ENCODE measurements at places on chromosomes 11 and 22.

DNA sequence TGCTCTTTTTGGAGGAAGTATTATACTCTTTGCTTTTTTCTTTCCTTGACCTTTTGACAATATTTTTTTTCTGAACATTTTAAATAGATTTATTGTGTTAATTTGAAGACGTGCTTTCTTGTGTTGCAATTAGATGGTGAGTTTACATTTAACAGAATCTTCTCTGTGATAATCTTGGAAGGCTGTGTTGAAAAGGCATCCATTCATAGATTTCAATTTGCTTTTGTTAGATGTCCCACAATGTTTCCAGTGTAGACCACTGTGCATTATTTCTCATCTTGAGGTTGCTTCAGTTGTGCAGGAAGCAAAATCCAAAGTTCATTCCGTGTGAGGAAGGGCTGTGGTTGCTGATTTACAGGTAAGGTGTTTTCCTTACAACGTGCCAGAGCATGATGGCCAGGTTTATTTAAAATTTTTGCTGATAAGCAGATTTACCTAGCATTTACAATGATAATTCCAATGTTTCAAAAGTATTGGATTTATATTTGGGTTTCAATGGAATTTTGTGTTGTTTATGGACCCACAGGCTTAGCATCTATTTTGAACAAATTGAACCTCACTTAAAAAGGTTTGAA, 4.1 kb upstream of the OR5J2 start:
- no peak for DNase-seq

DNA sequence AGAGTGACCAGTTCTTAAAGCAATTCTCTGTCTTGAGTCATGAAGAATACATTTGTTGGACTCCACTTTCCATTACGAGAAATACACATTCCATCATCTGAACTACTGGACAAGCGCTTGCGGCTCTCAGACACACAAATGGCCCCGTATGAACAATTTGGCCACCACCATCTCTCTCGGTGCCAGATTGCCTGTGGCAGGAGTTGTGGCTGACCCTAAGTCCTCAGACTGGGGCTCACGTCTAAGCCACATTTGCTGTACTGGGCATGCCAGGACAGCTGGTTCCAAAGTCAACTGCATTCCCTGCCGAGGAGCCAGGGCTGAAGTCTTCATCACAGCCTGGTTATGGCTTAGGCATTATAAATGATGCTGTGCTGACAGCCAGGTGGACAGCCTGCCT, 227.5 kb downstream of the MIAT start:
- DNase-seq = no peak

GRCh38 chr11:94010136-94010535, 11.0 kb upstream of the HEPHL1 start:
- DNase-seq = no peak

- DNase-seq = peak; percentile 84
These were observed 13.6 kb downstream of the PARVB start for GRCh38 chr22:44037519-44038375.

- no peak for DNase-seq
These were observed 40.3 kb downstream of the TPBGL start for GRCh38 chr11:75280770-75281468.

DNA sequence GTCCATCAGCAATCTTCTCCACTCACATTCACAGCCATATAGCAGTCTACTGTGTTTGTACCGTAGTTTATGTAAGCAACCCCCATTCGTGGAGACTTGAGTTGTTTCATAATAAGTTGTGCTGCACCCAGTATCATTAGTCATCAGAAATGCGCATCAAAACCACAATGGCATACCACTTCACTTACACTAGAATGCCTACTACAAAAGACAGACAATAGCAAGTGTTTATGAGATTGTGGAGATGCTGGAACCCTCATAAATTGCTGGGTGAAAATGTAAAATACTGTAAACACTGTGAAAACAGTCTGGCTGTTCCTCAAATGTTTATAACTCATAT, 133.3 kb downstream of the ATXN10 start:
- DNase-seq = peak; percentile 81

- no peak for DNase-seq
These were observed 1450.5 kb downstream of the BRD1 start for GRCh38 chr22:48376936-48377712.

DNA sequence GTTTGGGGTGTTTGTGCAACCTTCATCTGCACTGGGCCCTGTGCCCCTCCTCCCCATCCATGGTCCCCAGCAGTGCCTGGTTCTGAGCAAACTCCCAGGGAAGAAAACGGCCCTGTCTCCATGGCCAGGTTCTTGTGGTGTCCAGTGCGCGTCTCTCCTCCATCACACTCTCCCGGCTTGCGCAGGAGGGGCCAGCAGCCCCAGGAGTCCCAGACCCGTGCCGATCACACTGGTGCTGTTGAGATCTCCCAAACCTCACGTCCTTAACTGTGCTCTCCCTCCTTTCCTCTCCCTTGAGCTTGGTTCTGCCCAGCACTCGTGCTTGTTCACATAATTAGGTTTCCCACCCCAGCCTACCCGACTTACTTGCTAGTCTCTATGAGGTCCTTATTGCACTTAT, 10.9 kb upstream of the GRK2 start:
- DNase-seq = no peak

- DNase-seq = no peak
These were observed 4.4 kb downstream of the UBASH3B start for GRCh38 chr11:122659676-122660554.

DNA sequence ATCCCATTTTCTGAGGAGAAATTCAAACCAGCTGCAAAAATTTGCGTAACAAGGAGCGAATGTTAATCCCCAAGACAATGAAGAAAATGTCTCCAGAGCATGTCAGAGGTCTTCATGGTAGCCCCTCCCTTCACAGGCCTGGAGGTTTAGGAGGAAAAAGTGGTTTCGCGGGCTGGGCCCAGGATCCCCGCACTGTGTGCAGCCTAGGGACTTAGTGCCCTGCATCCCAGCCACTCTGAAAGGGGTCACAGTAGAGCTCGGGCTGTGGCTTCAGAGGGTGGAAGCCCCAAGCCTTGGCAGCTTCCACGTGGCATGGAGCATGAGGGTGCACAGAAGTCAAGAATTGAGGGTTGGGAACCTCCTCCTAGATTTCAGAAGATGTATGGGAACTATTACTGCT, 87.4 kb downstream of the BRD1 start:
- DNase-seq = no peak

DNA sequence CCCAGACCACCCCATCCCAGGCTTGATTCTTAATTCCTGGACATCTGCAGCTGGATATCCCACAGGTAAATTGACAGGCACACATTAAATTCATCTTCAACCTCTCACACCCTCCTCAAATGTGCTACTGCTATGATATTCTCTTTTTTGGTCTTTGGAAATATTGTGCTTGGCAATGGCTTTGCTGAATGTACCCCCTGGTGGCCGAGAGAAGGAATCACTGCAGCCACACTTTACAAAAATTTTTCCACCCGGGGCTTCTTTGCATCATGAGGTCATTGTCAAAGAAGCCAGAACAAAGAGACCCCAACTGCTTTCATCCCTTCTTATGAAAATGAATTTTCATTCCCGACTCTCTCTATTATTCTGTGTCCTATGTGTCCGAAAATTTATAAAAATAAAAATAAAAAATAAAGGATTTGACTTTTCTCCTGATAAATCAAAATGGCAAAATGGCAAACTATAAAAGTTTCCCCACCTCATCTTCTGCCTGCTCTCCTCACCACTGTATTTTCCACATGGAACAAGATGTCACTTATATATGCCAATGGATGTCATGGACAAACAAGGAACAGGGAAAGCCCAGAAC, 15.0 kb upstream of the CYB5R2 start:
- peak; percentile 37 for DNase-seq

DNA sequence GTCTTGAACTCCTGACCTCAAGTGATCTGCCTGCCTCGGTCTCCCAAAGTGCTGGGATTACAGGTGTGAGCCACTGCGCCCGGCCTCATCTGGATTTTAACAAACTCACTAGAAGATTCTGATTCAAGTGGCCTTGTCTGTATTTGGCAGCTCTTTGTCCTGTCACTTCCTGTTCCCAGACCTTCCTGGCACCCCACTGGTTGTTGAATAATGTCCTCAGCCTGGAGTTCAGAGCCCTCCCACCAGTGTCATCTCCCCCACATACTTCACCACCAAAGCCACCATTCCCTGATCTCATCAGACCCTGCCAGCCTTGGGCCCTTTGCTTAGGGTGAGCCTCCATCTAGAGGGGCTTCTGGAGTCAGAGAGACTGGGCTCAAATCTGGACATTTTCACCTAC, 3.3 kb downstream of the PELI3 start:
- DNase-seq = no peak

GRCh38 chr11:57406337-57406904, 16.0 kb upstream of the PRG2 start:
- no peak for DNase-seq

DNA sequence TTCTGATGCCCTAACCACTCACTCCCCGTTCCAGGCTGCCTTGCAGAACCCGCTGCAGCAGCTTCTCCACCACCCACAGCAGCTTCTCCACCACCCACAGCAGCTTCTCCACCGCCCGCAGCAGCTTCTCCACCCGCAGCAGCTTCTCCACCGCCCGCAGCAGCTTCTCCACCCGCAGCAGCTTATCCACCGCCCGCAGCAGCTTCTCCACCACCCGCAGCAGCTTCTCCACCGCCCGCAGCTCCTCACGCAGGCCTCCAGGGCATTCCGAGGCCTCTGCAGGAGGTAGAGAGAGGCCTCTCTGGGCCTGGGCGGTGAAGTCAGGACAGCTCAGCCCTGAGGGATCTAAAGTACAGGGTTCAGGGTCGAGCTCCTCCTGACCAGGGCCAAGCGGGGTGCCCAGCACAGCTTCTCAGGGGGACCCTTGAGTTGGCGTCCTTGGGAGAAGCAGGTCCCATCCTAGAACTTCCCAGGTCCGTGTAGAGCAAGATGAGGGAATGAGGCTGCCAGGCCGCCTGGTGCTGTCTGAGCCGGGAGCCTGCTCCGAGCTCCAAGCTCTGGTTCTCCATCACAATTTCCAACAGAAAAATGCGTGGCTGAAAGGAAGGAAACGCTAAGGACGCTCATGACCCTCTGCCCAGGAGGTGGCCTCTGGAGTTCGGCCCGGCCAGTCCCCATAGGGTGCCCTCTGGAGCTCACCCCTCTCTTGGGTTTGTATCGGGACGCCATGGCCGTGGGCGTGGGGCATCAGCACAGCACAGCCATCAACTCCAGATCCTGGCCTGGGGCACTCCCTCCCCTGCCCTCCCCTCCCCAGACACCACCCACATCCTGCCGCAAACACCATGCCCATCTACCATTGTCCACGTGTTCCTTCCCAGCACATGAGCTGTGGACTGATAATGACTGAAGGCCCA, 528.6 kb downstream of the BRD1 start:
- DNase-seq = no peak

GRCh38 chr11:35927104-35927503, 16.8 kb upstream of the LDLRAD3 start:
- no peak for DNase-seq

DNA sequence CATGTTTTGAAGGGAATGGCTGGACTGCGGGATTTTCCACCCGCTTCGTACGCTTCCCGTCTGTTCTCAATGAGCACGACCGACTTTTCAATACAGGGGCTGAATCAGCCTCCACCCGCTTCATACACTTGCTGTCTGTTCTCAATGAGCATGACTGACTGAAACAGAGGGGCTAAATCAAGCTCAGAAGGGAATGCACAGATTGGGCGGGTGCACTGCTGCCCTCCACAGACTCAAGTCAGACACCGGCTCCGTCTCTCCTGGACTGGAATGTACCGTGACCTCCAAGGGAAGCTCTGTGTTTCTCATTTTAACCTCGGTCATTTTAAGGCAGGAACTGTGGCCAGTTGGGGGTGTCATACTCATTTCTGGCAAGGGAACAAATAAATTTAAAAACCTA, 48.5 kb downstream of the BRD1 start:
- no peak for DNase-seq

- DNase-seq = no peak
These were observed 187.0 kb downstream of the DSCAML1 start for GRCh38 chr11:117610045-117610444.

DNA sequence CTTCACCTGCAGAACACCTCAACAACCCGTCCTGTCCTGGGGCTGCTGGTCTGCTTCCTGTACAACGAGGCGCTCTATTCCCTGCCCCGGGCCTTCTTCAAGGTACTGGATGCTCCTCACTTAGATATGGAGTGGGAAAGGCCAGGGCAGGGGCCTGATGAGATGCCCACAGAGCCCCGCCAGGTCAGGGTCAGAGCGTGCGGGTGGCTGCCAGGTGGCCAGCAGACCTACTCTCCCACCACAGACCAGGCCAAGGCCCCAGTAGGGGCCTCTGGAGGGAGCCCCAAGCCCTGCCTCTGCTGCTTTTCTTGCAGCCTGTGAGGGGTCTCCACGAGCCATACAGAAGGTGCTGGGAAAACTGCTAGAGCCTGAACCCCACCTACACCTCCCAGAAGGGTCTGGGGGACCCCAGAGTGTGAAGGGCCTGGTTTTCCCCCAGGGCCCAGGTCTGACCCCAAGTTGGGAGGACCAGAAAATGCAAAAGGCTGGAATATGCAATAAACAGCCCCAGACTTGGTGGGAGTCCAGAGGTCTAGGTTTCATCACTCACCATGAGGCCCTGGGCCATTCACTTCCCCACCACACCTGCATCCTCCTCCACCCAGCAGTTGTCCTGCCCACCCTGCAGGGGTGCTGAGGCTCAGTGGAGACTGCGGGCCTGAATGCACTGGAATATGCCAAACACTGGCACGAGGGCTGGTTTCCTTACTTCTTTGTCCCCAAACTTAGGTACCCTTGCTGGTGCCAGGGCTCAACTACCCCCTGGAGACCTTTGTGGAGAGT, 14.7 kb downstream of the ZDHHC24 start:
- DNase-seq = no peak

DNA sequence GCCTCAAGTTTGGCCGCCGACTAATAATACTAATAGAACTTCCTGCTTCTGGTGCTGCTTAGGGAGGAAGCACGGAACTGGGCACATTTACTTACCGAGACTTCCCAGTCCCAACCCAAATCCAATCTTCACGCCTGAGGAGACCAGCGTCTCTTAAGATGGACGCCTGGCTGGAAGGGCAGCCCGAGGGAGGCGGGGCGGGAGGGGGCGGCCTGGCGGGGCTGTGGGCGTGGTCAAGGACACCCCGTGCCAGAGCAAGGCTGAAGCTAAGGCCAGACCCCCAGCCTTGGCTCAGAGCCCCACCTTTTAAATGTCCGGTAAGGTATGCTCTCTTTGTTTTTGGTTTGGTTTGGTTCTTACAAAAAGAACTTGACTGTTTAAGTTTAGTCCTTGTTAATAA, at the start of gene GDPD4:
TSS of gene GDPD4 (minus strand) at position 177 of the 400 bp plus-strand sequence. CDS start 16,549 bp downstream, outside the sequence.
- no peak for DNase-seq

Measured in RWPE1 (cell line).